Naive thymus-derived CD4-positive, alpha-beta T cell (primary cell): ENCODE measurements at places on chromosomes 12 and 14.

- DNase-seq, result no peak
Measured at GRCh38 chr14:100054316-100055075, 10.7 kb upstream of the EVL start.

- no peak for DNase-seq
Measured at GRCh38 chr12:115763982-115764621, 513.4 kb downstream of the MED13L start.

- no peak for DNase-seq
Measured at GRCh38 chr14:48193893-48194292, 518.5 kb upstream of the MDGA2 start.

DNA sequence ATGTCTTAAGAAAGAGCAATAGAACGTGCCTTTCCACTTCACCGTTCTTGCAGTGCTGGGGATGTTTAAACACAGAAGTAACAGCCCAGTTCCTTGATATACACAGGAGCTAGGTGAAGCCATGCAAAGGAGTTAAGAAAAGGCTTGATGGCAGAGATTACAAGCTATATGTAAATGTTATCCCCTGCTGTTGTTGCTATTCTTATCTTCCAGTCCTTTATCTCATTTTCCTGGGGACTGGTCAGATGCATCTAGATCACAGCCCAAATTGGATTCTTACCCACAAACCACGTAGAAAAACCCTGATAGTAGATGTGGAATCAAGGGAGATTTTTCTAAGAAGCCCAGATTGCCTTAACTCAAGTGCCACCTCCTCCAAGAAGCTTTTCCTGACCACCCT lies 5.5 kb downstream of the ASCL1 start:
- no peak for DNase-seq

GRCh38 chr12:124947013-124947412 lies 32.6 kb upstream of the UBC start:
- DNase-seq, result no peak
